ENCODE measurements at places on chromosomes 2 and 18.

GRCh38 chr2:120230515-120231471, 7.6 kb upstream of the TMEM185B start:
- DNase-seq, result no peak

- no peak for DNase-seq
Measured at GRCh38 chr2:17821535-17822444, 5.5 kb downstream of the MSGN1 start.

DNA sequence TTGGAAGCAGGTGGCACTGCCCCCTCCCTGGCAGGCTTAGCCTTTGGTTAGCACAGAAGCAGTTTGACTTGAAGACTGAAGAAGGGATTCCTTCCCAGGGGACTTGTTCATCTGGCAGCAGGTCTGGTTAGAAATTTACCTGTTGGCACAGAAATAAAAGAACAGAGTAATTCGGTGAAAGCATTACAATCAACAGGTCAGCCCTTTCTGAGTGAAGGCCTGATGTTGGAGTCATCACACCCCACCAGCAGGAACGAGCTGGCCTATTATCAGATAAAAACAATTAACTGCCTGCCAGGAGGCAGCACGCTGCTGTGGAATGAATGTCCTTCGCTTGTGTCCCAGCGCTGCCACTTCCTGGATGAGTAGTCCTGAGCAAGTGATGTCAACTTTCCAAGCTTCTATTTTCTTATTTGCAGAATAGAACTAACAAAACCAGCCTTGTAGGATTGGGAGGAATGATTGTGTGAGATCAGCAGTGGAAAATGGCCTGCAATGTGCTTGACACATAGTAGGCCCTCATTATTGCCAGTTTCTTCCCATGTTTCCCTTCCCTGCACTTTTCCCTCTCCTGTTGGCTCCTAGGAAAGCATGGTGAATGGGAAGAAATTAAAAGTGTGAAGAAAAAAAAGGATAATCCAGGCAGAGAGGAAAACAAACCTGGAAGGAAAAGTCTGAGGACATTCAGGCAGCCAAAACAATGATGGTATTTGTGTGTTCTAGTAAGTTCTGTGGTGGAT, 29.0 kb downstream of the LGALSL start:
- DNase-seq, result no peak

- DNase-seq, result no peak
Measured at GRCh38 chr18:62486290-62486964, 36.4 kb upstream of the ZCCHC2 start.

DNA sequence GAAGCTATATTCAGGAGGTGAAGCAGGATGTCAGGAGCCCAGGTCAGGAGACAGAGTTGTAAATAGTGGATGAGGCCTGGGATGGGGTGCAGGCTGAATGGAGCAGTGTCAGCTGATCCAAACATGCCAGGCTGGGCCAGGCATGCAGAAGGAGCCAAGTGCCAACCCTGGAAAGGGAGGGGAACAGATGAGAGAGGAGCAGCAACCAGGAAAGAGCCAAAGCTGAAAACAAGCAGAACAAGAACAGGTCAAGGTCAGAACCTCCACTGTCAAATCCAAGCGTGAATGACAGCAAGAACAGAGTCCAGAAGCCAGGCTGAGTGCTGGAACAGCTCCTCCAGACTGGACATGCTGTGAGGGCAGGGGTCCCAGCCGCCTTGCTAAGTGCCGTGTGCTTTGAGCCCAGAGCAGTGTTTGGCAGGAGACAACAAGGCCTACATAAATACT, 49.2 kb upstream of the PPP1CB start:
- peak; percentile 17 for DNase-seq

- DNase-seq, result no peak
Measured at GRCh38 chr2:187900021-187900420, 345.8 kb upstream of the TFPI start.

DNA sequence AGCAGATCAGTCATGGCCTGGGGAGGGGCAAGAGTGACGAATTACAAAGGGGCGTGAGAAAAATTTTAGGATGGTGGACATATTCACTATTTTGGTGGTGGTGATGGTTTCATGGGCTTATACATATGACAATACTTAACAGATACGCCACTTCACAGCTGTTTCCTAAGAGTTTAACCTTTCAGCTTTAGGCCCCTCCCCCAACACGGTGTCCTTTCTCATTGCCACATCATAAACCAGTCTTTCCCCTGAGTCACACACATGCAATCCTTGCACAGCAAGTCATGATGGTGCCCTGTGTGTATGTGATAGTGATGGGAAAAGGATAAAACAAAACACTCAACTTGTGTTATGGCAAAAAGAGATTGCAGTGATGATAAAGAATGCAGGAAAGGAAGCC, 47.6 kb upstream of the IL1R1 start:
- DNase-seq, result no peak

GRCh38 chr2:170717991-170718589, 3.0 kb downstream of the SP5 start:
- DNase-seq, result no peak

- peak; percentile 1 for DNase-seq
Measured at GRCh38 chr2:157625296-157625695, 3.4 kb downstream of the ACVR1C start.

GRCh38 chr18:58800582-58800981, 64.1 kb upstream of the ZNF532 start:
- no peak for DNase-seq

GRCh38 chr2:124877141-124877577, 852.1 kb downstream of the CNTNAP5 start:
- no peak for DNase-seq

DNA sequence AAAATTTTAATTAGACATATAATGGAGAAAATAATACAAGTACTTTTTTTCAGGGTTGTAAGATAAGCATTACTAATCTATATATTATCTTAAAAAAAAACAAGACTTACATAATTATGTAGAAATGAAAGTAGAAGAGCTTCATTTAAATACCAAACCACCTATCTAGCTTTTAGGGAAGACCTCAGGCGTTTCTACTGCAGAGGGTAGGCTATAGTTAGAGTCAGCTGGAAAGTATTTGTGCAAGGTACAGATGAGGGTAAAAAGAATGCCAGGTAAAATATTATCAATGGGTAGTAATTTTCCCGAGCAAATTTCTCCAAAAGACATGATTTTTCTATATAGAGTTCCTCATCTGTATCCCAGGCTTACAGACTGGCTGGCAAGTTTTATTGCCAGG, 30.5 kb upstream of the SLC39A10 start:
- no peak for DNase-seq

DNA sequence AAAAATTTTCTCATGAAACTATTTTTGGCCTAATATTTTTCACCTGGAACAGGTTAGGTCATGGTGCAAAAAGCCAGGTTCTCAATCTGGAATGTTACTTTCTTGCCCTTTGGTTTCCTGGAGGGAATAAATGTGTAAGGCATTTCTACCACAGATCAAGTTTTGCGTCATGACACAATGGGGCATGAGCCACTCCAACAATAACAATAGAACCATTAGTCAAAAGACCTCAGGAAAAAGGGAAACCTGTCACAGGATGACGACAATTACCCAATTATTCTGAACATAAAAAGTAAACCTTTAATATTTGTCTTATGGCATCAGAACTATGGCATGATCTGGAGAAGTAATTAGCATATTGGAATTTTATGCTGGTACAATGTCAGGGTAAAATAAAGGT, 88.2 kb upstream of the HNRNPA3 start:
- DNase-seq, result no peak

DNA sequence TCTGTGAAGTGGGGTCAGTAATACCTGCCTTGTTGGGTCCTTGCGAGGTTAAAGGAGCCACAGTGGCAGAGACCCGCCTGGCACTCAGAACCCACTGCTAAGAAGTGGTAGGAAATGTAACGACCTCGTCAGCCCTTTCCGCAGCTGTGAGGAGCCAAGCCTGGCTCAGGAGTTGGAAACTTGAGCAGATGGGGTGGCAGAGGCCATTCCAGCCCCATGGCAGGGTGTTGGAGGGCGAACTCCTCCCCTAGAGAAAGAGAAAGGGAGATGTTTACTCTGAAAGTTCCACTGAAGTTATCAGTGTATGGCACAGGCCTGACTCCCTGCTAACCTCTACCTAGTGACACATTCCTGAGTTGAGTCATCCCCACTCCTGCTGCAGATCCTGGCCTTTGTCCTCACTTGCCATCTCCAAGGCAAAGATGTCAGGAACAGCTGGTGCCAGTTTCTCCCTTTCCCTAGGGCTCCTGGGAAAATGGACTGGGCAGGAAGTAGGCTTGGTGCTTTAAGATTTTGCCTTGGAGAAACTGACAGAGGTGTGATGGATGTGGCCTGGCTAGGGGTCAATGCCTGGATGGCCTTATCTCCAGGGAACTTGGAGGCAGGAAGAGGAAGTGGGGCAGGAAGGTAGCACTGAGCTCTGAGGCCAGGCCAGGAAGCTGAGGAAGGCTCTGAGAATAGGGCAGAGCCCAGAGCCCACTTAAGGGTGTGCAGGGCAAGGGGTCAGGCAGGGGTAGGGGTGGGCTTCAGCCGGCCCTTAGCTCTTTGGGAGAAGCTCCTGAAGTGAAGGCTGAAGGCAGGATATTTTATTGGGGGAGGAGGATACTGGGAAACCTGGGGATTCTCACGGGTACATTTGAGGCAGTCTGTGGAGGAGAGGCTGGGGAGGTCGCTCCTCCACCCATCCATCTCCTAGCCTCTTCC, 888 bp downstream of the VAMP5 start:
- no peak for DNase-seq

DNA sequence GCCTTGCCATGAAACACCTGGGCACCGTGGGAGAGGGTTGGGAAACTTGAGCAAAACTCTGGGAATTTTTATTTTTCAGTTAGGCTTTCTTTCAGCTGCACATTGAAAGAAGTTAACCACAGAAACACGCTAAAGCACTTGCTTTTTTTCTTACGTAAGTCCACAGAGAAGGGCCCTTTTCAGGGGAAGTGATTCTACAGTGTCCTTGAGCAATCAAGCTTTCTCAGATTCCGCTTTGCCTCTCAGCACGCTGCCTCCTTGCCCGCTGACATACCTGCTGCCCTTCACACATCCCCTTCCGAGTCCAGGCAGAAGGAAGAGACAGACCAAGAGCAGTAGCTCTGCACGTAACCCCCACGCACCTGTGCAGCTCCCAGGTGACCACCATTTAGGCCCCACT, 135.5 kb upstream of the MYT1L start:
- no peak for DNase-seq

DNA sequence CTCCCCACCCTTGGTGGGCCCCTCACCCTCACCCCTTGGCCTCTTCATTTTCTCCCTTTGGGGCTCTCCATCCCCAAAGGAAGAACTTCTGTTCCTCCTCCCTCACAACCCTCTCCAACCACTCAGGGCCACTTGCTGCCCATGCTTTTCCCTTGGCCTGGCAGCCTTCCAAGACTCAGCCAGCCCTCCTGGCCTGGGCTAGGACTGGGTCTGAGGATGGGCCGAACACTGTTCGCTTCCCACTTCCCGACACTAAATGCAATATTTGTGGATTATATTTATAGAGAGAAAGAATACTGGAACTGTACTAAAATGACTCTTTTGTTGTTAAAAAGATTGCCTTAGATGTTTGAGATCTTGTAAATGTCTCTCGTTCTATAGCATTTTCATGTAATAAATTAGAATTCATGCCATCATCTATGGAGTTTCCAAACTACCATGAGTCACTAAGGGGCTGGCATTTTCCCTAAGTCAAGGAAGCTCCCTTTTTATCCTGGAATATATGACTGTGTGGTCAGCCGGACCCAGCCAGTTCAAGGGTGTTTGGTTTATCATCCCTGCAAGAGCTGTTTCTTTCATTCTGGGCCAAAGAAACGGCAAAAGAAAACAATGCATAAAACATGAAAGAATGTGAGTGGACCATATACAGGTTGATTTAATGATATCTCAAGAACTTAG, 3.8 kb downstream of the CXCR2 start:
- DNase-seq, result no peak

DNA sequence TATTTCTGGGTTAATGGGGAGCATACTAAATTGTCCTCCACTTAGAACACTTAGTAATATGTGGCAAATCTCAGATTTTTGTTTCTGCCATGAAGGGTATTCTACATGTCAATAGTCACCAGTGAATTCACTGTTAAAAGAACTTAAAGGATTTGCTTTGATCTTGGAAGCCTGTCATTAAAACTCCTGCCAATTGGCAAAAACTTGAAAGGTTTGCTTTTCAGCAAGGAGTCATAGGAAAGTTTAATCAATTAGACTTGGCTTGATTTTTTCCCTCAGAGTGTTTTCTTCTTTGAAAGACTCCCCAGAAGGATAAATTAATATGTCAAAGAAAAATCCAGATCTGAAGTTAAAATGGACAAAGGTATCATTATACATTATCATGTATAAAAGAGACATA, 671.9 kb upstream of the PKDCC start:
- no peak for DNase-seq

DNA sequence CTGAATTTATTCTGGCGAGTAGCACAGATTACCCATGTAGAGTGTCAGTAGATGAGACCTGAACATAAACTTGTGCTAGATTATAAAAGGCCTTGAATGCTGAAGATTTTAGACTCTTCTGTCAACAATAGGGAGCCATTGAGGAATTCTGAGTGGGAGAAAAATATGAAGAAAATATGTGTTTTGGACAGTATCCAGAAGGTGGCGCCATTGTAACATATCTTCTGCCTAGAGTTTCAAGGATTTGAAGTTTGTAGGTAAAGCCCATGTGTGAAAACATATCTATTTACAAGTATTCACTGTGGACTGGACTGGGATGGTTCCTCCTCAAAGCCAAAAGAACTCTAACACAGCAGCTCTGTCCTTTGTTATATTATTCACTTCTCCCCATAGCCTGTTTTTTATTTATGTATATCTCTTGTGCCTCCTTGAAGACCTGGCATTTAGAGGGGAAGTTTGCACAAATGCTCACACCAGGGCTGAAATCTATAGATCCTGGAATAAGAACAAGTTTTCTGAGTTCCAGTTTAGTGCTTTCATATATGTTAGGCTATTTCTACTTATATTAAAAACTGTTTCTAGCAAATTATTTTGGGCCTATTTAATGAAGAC, 124.9 kb downstream of the RDH14 start:
- peak; percentile 41 for DNase-seq

DNA sequence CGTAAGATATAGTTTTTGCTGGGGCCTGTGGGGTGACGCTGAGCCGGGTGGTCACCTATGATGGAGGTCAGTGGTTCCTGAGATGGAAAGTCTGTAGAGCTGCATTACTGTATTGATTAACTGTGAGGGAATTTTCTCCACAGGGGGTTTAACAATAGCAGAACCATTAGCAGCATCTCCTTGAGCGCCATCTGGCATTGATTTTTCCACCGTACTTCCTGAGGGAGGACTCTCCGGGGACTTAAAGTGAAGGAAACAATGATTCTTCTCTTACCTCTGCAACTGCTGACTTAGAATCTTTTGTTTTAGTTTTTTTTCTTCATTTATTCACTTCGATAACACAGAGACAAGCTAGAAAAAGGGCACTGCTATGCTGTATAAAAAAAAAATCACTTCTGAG, 22.6 kb upstream of the RNF125 start:
- no peak for DNase-seq

DNA sequence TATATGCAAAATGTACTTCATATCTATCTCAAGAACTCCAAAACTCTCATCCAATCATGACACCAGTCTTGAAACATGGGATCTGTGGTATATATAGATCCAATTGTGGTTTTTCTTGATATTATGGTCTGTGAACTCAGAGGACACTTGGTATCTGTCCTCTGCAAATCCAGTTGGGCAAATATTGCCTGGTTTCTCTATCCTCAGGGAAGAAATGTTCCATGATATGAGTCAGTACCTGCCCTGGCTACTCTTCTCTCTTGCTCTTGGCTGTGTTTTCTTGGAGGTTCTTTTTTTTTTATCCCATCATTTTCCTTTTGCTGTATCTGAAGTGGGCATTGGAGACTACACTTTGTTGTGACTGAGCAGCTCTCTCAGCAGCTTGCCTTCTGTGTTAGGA, 10.9 kb downstream of the NBEAL1 start:
- DNase-seq, result no peak
